ENCODE measurements at places on chromosomes 5 and 9.

DNA sequence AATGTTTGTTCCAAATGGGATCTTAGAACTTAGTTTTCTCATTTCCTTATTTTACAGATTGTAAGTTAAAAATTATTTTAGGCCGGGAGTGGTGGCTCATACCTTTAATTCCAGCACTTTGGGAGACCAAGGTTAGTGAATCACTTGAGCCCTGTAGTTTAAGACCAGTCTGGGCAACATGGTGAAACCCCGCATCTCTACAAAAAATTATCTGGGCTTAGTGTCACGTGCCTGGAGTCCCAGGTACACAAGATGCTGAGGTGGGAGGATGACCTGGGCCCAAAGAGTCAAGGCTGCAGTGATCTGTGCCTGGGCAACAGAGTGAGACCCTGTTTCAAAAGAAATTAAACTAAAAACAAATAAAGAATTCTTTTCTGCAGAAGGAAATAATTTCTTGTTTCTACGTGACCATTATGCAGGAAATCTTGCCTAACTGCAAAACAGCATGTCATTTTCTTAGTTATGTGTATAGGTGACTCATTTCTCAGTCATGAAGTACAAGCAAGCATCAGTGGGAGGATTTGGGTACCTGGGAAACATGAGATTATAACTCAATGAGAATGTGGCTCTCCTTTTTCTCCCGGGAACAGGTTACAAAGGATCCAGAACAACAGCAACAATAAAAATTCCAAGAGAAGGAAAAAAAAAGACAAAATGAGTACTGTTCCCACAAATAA lies 375.1 kb upstream of the ST8SIA4 start:
- peak; percentile 64 for DNase-seq

DNA sequence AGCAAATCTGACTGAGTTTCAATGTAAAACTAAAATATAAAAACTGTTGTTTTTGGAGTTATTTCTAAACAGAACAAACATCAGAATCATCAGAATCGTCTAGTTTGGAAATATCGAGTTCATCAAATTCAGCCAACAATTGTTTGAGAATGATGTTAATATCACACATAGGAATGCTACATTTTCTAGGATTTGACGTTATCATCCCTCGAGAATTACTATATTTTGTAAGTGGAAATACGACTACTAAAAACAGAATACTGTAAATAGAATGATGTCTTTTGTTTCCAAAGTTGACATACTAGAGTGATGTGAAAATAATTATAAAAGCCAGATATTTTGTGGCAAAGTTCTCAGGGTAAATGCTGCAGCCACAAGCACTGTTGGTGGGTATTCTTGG lies 805.9 kb downstream of the TLE1 start:
- no peak for DNase-seq

GRCh38 chr5:157258450-157258849 lies 7.5 kb upstream of the CYFIP2 start:
- no peak for DNase-seq

- DNase-seq, result no peak
These were observed 36.3 kb downstream of the CAPSL start for GRCh38 chr5:35902046-35902672.

DNA sequence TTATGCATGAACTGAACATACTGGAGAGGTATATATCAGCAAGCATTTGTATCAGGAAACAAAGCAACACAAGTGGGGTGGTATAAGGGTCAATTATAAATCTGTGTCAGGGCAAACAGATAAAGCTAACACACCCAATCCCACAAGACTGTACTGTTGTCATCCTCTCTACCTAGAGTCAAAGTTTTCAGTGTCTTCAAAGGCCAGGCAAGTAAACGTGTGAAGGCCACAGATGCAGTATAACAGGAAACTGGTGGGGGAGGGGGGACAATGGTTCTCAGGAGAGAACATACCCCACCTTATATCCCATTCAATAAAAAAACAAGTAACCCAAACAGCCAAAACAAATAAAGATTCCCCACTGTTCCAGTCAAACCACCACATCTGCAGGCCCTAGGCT lies 22.1 kb downstream of the ELP1 start:
- no peak for DNase-seq

- DNase-seq, result no peak
These were observed 81.8 kb downstream of the TRIM36 start for GRCh38 chr5:115087951-115088350.

DNA sequence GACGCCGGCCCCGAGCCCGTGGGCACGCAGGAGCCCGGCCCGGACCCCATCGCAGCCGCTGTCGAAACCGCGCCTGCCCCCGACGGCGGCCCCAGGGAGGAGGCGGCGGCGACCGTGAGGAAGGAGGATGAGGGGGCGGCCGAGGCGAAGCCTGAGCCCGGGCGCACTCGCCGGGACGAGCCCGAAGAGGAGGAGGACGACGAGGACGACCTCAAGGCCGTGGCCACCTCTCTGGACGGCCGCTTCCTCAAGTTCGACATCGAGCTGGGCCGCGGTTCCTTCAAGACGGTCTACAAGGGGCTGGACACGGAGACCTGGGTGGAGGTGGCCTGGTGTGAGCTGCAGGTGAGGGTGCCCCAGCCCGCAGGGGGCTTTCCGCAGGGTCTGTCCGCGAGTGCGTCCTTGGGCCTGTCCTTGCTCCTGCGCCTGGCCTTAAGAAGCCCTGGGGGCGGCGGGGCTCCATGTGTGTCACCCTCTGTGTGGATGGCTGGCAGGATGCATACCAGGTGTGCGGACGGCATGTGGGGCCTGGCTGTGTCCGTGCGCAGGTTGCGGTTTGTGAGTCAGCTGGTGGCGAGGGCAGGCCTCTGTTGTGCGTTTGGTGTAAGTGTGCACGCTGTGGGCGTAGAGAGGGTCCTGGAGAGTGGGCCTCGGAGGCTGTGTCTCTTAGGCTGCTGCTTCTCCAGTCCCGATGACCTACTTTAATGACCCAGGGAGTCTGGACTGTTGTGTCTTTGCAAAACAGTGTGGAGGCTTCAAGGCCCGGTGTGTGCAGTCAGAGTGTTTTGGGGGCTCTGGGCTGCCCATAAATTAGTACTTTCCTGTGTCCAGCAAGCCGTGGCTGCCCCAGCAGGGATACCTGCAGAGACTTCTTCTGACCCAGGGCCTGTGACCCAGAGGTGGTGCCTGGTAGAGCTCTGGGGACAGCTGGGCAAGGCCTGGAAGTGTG lies 1.6 kb downstream of the WNK2 start:
- no peak for DNase-seq

- no peak for DNase-seq
These were observed 22.1 kb upstream of the SLC25A51 start for GRCh38 chr9:37925786-37926736.

DNA sequence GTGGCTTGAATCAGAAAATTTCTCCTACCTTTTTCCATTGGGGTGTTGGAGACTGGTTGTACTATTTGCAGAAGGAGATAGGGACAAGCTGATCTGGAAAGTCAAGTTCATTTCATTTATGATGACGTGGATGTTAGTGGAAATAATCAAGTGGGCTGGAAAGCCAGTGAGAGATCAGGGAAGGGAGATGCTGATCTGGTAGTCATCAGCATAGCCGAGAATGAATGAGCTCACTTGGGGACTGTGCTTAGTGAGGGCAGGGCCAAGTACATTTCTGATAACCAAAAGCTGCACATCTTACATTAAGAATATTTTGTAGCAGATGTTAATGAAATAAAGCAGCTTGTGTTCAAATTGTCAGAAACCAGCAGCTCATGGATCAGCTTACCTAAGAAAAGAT lies 12.1 kb downstream of the MAN2A1 start:
- DNase-seq, result no peak

DNA sequence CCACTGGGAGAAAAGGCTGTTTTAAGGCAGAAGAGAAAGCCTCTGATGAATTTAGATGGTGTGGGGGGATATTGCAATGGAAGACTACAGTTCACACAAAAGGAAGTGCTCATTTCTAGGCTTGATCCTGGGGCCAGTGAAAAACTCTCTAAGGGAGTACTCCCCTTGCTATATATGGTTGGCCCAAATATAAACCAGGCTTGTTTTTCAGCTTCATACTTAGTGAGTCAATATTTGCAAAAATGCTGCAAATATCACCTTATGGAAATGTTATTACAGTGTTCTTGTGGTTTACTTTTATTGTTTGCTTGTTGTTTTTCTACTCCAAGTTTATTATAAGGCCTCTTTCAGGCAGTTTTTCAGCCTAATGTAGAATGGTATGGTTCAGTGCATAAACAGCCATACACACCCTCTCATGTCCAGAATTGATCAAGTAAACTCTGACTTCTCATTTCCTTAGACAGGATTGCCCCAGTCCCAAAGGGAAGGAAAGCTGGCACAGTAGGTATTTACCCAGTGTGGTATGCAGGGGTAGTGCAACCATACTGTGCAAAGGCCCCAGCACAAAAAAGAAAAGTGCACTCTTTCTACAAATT lies 115.1 kb downstream of the FEM1C start:
- no peak for DNase-seq

DNA sequence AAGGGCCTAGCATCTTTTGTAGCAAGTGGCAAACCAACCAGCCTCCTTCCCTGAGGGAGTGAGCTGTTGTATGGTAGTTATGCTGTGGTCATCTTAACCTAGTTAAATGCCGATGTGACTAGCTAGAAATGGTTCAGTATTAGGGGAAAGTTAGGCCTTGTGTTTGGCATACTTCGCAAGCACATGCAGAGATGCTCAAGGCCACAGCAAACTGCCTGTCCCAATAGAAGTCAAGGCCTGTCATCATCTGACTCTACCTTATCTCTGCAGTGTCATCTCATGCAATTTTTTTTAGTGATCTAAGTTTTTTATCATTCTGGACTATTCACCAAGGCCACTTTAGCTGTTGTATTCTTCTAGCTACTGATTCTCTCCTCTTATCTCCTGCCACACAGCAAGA lies 5.2 kb upstream of the EXOSC3 start:
- DNase-seq, result no peak

- DNase-seq, result no peak
These were observed 140.5 kb upstream of the SLC30A5 start for GRCh38 chr5:68953231-68953874.

DNA sequence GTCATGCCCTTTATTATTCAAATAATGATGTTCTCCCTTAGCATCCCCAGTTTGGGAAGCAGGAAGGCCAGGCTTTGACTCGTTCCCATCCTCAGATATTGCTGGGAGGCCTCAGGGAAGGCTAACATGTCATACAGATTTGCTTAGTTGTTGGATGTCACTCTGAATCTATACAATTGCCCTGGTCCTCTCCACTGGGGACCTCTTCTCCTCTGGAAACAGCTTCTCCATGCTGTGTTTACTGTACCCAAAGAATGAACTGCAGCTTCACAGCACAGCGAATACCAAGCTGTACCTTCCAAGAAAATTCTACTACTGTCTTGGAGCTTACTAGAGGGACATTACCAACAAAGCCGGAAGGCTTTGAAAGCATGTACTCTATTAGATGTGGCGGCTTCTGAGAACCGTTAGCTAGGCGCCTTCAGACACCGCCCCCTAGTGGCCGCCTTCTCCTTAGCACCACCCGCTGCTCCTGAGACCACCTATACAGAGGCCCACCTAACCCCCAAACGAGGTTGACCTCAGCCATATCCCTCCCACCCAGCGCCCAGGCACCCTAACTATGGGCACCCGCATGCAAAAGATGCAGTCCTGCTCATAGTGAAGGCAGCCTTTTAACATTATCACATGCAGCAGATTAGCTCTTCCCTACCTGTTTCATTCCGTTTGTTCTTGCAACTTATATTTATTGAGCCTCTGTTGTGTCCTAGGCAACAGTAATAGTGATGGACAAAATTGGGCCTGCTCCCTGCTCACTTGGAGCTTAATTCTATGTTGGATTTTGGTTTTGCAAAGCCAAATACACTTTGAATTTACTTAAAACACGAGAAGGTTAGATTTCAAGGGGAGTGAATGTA lies 34.9 kb upstream of the FOXI1 start:
- peak; percentile 9 for DNase-seq

DNA sequence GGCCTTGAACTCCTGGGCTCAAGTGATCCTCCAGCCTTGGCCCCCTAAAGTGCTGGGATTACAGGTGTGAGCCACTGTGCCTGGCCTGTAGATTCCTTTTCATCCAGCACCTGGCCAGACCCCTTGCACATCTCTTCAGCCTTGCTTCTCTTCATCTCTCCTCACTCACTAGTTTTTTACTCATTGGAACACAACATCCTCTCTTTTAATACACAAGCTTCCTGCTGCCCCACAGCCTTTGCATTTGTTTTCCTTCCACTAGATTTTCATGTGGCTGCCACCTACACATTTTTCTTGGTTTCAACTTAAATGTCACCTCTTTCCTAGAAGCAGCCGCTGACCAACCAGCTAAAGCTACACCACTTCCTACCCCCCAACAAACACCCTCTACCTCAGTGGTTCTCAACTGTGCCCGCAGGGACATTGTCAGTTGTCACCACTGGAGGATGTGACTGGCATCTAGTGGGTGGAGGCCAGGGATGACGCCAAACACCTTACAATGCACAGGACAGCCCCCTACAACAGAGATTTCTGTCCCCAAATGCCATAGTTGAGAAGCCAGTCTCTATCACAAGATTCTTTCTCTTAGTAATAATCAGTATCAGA lies 33.7 kb downstream of the HAVCR1 start:
- no peak for DNase-seq

- no peak for DNase-seq
These were observed 138.5 kb upstream of the IRX2 start for GRCh38 chr5:2890011-2890410.

GRCh38 chr9:77981332-77981731 lies 50.3 kb downstream of the GNAQ start:
- peak; percentile 91 for DNase-seq

- DNase-seq, result no peak
These were observed 187.3 kb upstream of the NMUR2 start for GRCh38 chr5:152592416-152592815.

DNA sequence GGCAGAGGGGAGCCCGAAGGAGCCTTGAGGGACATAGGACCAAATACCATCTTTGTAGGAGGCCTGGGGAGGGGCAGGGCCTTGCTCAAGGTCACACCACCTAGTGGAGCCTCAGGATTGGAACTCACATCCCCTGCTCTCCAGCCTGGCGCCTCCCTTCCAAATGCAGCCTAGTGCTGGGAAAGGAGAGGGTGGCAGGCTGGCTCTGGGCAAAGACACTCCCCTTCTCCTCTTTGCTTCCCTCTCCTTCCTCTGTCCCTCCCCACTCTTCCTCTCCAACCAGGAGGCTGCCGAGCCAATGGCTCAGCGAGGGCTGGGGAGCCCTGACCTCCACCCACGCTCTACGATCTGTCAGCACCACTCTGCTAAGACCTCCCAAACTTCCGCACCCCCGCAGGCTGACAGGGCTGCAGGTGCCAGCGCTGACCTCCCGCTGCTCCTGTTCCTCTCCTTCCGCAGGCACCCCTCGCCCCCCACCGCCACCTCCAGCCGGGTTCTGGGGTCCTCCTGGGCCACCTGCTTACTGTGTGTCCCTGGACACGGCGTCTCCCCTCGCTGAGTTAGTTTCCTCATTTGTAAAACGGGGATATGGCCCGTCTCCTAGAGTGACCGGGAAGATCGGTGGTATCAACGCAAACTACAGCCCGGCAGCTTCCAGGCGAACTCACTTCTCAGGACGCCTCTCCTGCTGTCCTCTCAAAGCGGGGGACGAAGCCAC lies 52.9 kb downstream of the C9orf50 start:
- DNase-seq, result no peak

- no peak for DNase-seq
These were observed 47.6 kb downstream of the RGS3 start for GRCh38 chr9:113511047-113511521.

GRCh38 chr5:7874639-7875038 lies 5.7 kb downstream of the MTRR start:
- DNase-seq, result no peak

GRCh38 chr9:106025453-106025852 lies 331.1 kb downstream of the TMEM38B start:
- no peak for DNase-seq

GRCh38 chr5:160921423-160922285 lies 69.6 kb upstream of the ATP10B start:
- no peak for DNase-seq

- DNase-seq, result no peak
These were observed 14.9 kb upstream of the GFRA3 start for GRCh38 chr5:138289296-138289695.
